ENCODE measurements at places on chromosomes 1 and 21.

GRCh38 chr1:168498159-168498631 lies 45.6 kb downstream of the XCL2 start:
- no peak for DNase-seq

DNA sequence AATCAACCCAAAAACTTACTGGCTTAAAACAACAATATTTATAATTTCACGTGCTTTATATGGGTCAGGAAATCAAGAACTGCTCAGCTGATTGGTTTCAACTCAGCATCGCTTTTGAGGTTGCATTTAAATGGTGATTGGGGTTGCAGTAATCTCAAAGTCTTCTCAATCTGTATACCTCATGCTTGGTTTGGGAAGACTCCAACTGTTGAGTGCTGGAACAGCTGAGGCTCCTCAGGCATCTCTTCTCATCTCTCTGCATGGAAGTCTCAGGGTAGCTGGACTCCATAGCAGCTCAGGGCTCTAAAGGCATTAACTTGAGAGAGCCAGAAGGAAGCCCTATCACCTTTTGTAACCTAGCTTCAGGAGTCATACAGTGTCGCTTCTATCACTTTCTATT lies 35.1 kb downstream of the AK5 start:
- no peak for DNase-seq

- no peak for DNase-seq
These were observed 72.1 kb downstream of the SKI start for GRCh38 chr1:2300004-2300771.

DNA sequence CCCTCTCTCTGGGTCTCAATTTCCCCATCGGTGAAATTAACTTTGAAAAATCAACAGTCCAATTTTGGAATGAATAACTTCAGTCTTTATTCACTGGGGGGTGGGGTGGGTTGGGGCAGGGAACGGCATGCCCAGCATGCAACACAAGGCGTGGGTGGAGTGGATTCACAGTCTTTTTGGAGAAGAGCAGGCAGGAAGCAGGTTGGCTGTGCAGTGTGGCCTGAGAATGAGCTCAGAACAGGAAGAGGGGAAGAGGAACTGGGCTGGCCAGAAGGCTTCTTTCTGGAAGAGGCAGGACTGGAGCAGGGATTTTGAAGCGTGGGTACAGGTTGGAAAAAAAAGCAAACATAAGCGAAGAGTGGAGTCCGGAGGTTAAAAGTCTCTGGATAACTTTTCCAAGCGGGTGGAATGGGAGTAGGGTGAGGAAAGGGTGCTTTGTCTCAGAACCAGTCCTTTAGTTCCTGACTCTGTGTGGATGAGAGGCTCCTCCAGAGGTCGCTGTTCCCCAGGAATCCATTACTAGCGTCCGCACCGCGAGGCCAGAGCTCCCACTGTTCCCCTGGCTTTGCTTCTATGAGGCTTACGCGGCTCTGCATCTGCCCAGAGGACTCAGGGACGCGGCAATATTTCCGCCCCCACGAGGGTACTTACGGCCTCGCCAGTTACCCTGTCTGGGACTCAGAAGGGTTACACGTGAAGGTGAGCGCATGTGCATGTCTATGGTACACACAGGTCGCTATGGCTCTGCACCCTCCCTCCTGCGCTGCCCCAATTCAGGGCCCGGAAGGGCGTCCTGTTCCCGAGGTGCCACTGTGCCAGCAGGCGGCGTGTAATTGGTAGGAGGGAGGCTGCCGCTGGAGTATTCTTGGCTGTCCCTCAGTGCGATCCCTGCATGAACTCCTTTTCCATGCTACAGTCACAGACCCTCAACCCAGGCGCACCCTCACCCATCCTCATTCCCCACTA lies 5.5 kb upstream of the FOXD2 start:
- DNase-seq = peak; percentile 94

DNA sequence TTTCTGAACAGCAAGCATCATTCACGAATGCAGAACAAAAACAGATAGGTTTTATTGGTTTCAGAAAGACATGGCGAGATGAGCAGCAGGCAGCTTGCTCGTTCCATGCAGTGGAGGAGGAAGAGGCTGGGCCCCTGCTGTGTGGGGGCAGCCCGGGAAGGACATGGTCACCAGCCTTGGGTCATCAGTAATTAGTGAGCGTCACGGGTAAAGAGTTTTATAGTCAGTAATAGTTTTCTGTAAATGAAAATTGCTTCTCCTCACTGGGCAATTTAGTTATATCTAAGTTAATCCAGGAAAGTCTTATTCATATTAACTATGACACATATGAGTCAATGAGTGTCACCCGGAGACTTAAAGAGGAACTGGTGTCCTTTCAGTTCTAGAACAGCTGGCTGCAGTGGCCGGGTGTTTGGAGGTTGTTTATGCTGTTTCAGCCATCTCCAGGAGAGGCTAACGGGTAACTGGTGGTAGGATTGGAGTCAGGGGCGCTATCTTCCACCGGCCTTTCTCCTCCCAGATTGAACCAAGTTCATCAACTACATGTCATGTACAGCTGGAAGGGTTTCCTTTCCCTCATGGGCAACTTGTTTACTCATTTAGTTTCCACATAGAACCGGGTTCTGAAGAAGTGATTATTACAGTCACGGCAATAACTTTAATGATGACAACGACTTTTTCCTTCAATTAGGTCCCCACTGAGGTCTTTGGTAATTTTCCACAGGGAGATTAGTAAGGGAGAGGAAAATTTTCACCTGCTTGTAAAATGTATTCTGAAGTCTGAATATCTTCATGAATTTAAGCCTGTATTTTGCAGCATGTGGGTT lies 34.6 kb upstream of the SLC45A1 start:
- DNase-seq = no peak

DNA sequence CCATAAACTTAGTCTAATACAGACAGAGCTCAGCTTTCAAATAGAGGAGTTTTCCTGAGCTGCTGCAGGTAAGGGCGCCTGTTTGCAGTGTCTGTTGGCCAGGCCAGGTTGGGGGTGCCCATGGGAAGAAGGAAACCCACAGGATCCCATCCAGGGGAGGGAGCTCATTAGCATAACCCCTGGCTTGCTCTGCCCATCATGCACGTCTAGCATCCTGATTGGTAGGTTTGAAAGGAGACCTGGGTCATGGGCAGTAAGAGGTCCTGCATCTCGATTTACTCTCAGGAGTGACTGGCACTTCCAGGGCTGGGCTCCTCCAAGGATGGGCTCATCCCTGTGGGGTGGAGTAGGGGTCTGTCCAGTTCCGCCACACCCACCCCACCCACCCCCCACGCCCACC lies 103.7 kb upstream of the CLDN14 start:
- no peak for DNase-seq

GRCh38 chr1:156115514-156116374 lies 1.2 kb downstream of the LMNA start:
- DNase-seq = peak; percentile 68

DNA sequence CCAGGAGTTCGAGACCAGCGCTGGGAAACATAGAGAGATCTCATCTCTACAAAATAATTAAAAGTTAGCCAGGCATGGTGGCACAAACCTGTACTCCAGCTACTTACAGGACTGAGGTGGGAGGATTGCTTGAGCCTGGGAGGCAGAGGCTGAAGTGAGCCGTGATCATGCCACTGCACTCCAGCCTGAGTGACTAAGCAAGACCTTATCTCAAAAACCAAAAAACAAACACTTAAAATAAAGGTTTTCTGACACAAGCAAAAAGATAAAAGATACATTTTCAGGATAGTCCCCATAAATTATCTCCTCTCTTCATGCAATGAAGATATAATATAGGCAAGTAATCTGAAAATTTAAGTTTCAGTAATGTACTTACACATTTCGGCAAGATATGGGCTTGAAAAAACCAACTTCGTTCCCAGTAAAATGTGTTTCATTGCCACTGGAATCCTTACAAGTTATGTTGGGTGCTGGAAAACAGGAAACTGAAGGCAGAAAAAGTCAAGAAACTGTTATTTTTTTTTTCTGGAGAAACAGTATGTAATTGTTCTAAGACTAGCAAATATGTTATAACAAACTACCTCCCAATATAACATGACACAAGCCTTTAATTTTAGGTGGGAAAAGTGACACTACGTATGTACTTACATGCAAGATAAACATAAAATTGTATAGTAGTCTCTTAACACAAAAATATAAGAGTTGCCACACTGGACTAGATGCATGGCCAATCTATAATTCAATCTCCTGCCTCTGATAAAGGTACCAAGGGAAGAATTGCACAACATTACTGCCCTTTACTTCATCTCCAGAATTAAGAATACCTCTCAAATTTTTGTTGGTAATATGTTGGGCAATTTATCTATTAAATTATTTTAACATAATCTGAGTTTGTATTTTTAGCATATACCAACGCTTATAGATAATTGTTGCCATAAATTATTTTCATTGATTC lies 15.7 kb downstream of the TM2D1 start:
- no peak for DNase-seq

DNA sequence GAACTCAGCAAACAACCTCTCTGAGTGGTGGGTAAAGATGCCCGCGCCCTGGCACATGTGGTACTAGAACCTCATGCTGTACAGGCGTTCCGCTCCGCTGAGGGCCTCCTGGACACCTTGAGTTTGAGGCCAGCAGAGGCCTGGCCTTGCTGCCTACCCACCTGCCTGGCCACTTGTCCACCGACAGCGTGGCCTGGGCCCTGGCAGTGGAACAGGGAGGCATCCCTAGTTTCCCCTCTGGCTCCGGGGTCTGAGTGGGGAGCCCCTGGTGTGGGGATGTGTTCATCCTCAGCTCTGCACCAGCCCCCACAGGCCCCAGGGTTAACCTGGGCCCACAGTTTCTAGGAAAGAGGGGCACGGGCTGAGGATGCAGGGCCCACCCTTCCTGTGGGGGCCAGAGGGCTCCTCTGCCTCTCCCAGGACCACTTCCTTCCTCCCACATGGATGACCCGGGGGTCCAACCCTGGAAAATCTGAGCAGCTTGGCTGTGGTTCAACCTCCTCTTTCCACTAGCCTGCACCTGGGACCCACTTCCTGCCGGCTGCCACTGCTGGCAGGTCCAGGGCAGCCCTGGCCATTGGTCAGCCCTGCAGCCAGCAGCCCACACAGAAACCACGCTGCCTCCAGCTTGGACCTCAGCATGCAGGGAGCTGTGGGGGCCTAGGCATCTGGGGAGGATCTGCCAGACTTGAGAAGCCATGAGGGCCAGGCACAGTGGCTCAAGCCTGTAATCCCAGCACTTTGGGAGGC lies 53.3 kb upstream of the COL18A1 start:
- DNase-seq = no peak

GRCh38 chr1:50420689-50421365 lies 2.4 kb downstream of the DMRTA2 start:
- DNase-seq = no peak

DNA sequence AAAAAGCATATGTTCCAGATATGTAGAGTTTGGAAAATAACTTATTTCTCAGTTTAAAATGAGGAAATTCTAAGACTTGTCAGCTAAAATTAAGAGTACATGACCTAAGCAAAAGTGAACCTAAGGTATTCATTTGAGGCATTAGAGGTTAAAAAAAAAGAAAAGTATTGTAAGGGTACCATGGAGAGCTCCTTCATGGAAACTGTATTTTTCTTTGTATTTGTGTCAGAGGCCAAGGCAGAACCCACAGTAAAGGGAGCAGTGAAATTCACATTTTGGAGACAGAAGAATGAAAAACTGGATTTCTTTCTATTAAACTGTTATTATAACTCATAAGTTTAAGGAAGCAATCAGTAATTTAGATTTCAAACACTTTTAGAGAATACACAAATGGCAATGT lies 1494.8 kb downstream of the KCNT2 start:
- DNase-seq = no peak

- DNase-seq = no peak
These were observed 406.1 kb downstream of the RYR2 start for GRCh38 chr1:237448042-237448441.

DNA sequence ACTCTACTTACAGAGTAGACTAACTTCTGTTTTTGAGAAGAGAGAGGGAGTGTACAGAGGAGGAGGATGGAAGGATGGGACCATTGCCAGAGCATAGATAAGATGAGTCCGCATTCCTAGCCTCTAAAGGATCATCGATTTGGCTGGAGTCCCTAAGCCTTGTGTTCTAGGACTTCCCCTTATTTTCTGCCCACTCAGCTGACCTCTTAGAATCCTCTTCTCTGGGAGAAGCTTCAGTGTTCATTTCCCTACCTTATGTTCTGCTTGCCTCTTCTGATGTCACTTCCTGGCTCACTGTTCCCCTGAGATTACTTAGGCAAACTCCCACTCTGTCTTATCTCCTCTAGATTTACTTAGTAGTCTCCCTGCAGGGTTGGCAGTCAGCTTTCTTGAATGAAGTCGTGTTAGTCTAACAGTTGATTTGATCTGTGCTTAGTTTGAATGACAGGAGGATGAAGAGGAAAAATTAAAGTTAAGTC lies 156.7 kb downstream of the SYT2 start:
- DNase-seq = no peak

DNA sequence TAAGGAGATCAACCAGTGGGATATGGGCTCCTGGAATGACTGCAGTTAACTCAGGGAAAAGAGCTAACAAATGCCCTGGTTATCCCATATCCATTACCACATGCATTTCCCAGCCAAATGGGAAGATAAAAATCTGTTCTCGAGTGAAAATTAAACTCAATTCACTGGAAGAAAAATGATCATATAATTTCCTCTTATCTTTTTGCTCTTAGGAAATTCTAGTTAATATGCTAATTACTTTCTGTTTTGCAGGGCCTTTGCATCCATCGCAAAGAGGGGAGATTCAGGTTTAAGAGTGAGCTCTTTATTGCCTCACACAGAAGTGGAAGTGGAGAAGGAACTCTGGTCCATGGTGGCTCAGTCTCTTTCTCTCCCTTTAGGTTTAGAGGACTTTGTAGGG lies 3.9 kb upstream of the IL24 start:
- no peak for DNase-seq

DNA sequence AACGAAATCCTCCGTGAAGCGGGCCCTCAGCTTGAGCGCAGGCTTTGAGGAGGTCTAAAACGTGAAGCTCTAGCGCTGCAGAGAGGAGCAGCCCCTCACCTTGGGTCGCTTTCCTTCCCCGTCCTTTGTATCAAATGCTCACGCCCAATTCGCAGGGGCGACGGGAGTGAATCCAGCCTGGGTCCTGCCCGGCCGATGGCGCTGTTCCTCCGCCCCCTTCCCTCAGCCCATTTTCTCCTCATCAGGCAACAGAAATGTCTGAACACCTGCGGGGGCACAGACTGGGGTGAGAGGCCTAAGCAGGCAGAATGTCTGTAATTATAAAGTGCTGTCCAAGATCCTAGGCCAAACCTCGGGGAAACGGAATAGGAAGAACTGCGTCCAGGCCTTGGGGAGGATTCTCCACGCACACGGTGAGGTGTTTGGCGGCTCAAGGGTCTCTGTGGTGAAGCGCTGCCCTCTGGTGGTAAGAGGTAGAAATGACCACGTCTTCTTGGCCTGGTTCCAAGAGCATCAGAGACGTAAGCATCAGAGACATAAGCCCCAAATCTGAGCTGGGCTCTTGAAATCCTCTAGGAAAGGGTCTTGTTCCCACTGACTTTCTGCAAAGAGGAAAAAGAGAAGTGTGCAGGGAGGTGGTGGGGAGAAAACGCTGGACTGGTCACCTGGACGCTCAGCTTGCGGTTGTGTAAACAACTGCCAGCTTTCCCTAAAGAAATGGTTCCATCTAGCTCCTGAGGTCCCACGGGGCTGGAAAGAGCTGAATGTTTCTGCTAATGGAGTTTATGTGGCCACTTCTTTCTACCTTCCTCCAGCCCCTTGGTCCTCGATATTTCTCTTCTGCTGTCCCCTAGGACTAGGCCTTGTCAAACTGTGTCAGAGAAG lies 92.1 kb upstream of the CD53 start:
- peak; percentile 83 for DNase-seq
